Occipital lobe (tissue), 3 donors: ENCODE measurements at places on chromosomes 3 and 15. TPM values are rescaled to one million over a fixed set of nuclear protein-coding genes. Genes with fewer than 3 reads are reported as not detected.

Gene RTP4
- total RNA-seq, result not detected

Gene KIF7
- total RNA-seq, result 5.1 TPM

Gene DTX3L
- 4.5 TPM for total RNA-seq

Gene AMT
- total RNA-seq, result 0.62 TPM

Gene PLA2G4D
- total RNA-seq, result not detected

Gene GCSAM
- total RNA-seq, result not detected

Gene SLC38A3
- total RNA-seq, result 5.0 TPM

Gene DNAJA4
- total RNA-seq, result 30.4 TPM

Gene TERC
- total RNA-seq, result 102 TPM

DNA sequence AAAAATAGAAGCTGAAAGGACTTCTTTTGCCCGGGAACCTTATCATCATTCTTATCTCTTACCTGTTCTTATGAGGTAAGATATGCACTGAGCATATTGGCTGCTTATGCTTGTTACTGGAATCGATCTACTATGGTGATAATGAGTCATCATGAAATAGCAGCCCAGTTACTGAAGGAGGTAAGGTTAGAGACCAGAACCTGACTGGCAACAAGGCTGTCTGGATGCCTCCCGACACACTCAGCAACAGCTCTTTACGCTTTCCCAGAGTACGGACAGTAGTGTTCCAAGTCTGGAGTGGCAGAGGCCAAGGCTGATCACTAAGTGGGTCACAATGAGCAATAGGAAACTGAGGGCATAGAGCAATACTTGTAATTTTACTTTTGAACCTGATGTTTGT lies 314.1 kb downstream of the NLGN1 start:
- DNase-seq, result no peak

DNA sequence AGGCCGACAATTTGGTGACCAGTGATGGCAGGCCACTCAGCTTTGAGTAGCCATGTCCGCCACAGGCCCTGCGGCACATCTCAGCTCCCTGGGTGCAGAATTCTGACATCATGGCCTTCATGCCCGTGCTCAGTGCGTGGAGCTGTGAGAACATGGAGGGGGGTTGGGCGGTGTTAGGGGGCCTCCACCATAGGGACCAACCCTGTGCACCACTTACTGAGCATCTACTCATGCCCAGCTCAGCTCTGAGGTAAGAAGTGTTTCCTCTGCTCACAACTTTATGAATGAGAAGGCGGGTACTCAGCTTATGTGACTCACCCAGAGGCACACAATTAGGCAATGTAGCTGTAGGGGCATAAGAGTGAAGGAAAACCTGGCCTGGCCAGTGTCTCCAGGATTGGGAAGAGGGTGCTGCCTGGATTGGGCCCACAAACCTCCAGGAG lies 10.5 kb downstream of the ACOX2 start:
- DNase-seq, result no peak

GRCh38 chr15:92524874-92525565 lies 130.6 kb downstream of the FAM174B start:
- DNase-seq, result no peak

- DNase-seq, result no peak
Observed at GRCh38 chr3:156251424-156251823, 131.0 kb downstream of the KCNAB1 start.

DNA sequence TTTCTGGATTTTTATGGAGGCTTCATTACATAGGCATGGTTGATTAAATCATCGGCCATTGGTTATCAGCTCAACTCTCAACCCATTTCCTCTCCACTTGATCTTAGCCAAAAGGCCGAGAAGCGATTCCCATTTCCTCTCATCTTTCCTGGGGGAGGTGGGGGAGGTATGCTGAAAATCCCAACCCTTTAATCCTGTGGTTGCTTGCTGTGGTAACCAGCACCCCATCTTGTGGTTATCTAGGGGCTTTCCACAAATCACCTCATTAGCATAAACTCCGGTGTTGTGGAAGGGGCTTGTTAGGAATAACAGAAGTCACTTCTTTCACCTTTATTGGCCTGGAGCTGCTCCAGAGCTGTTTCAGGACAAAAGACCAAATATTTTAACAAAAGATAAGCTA lies 20.9 kb downstream of the PDE8A start:
- no peak for DNase-seq

DNA sequence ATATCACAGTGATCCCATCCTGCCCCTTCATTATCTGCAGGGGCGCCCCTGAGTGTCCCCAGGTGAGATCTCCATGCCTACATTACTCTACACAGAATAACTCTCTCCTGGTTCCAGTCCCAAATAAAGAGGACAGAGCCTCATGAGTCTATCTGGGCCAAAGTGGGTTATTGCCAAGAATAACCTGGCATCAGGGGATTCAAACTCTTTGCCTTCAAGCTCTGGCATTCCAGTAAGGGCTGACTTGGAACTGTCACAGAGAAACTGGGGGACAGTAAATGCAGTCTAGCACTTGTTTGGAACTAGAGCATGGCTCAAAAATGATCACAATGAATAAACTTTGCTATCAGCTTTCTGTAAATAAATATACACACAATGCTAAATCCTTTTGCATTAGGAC lies 30.3 kb downstream of the GJD2 start:
- DNase-seq, result no peak

DNA sequence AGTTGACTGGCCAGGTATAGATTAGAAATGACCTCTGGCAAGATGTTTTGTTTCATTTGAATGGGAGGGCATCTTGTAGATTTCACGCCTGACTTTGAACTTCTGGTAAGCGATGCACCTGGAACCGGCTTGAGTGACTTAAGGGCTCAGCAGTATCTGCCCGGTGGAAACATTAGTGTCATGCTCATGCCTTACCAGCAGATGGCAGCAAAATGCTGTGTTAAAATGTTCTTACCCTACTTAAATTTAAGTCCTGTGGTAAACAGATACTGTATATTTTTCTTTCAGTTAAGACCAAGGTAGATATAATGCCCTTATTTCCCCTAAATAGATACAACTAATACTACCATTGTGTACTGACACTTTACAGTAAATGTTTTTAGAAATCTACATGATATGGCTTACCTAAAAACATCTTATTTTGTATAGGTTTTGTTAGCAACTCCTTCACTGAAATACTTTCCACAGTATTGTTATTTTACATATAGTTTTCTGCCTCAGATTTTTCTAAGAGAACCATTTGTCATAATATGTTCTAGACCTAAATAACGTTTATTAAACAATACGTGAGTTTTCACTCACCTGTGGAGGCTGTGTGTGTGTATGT lies 25.5 kb downstream of the ASB7 start:
- peak; percentile 20 for DNase-seq

DNA sequence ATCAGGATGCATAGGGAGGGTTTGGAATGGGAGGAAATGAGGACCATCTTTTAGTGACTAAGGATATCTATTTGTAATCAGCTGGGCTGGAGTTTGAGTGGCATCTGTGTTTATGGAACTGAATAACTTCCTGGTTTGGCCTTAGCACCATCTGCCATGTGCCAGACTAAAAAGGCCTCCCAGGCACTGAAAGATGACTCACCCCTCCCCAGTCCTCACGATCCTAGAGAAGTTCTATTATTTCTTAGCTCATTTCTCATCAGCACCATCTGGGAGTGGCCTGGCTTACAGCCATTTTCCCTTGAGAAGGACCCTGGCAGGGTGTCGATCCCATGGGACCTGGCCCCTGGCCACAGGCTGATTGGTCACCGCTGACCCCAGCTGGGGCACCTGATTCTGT lies 23.9 kb upstream of the CTXND1 start:
- DNase-seq, result no peak

DNA sequence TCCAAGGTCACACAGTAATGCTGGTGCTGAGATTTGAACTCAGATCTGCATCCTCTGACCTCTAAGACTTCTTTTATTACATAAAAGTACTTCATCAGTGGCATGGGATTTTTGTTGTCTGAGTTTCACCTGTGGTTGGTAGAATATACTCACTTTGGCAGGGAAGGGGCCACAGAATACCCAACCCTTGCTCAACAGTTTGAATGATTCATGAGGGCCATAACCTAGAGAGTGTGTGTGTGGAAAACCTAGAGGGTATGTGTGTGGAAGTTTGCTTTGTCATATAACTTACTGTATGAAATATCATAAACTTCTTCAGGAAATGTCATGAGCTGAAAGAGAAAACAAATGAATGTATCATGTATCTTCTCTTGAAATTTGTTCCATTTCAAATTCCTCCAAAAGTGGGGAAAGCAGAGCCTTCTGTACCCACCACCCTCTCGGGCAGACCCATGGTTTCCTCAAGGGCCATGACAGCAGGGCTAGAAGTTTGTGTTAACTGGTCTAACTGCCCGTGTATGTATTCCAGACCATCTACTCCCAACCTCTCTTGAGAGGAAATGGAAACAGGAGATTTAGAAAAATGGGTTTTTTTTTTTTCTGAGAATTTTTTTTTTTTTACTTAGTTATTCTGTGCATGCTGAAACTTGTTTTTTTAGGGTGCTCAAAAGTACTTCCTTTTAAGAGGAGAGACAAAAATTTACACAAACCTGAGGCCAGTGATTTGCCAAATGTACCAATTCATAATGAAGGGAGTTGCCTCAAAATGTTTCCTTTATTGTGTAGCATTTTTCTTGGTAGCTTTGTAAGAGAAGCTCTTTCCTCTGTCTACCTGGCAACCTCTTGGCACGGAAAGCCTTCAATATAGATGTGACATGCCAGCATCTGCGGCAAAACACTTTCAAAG lies 127.0 kb downstream of the TPRG1 start:
- no peak for DNase-seq

DNA sequence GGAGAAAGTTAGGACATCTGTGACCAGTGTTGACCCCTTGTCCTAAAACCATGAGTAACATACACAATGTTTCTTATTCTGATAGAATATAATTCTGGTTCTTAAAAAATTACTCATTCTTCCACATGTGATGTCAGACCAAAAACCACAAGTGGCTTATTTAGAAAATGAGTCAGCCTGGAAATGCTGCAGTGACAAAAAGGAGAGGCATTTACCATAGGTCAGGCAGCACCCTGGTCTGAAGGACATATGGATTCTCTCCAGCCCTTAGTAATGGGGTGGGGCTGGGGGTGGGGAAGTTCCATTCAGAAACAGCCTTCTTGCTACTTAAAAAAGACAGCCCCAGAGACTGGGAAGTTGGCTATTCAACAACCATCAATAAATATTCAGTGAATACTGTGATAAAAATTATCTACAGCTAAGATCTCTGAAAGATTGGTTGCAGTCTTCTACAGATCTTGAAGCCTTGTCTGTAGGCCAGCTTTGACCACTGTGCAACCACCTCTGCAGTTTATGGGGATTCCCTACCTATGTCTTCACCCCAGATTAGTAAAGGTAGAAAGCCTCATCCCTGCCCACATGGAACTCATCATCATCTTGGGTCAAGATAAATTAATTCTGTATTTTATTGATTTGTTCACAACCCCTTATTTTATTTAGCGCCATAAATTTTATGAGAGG lies 34.9 kb upstream of the TIMP4 start:
- no peak for DNase-seq

GRCh38 chr15:37891766-37892368 lies 42.6 kb upstream of the TMCO5A start:
- peak; percentile 3 for DNase-seq

DNA sequence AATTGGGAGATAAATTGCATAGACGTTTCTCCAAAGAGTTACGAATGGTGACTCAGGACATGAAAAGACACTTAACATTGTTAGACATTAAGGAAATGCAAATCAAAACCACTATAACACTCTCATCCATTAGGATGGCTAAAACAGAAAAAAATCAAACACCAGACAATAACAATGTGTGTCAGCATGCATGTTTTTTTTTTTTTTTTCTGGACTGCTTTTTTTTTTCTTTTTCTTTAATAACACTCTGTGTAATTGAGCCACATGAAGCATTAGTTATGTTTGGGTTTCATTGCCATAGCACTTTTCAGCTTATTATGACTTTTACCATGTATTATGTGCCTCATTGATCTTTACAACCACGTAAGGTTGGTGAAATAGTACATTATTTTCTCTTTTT lies 95.0 kb downstream of the NFKBIZ start:
- DNase-seq, result no peak

DNA sequence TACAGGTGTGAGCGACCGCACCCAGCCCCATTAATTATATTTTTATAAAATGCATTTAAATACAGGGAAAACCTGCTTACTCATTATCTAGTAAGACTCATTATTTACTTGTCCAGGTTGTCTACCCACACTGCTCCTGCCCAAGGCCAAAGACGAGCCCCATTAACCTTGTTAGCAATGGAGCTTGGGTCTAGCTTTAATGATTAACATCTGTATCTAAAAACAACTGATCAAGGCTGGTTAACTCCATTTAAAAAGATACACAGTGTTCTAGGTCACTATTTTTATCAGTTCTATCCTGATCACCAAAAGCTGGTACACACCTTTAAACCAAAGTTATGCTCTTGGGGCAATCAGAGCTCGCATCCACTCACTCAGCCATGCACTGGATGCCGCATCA lies 10.4 kb upstream of the NCKIPSD start:
- no peak for DNase-seq
